SHP77 (cell line): ENCODE measurements at places on chromosomes 3 and 15.

DNA sequence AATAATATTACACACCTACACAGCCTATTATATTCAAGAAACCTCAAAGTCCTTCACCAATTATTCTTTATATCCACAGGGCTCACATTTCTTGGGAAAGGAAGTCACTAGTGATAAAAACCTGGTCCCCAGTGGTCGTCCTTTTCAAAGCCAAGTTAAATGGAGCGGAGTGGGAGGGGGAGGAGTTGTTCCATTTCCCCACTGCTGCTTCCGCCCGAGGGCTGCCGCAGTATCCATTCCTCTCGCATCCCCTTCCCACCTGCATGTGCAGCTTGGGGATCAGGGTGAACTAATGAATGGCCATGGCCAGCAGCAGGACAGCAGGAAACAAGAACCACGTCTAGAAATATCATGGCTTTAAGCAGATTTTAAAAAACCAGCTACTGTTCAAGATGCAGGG lies 76.4 kb upstream of the SEMA6D start:
- DNase-seq: no peak

- DNase-seq: peak; percentile 4
Measured at GRCh38 chr3:131174752-131175151, 148.1 kb downstream of the NEK11 start.

DNA sequence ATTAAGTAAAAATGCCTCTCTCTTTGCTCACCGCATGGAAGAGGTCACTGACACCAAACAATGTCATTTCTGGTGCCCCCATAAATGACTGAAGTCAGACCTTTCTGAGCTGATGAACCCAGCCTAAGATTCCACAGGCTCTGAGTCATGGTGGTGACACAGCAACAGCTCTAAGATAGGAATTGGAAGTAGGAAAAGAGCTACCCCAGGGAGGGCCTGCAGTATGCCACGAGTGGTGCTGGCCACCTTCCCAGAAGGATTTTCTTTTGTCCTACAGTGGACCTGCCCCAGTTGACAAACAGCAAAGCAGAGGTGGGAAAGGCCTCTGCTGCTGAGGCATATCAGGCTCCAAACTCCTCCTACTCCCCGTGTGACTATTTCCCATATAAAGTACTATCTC lies 208.1 kb downstream of the MINAR1 start:
- DNase-seq: no peak

GRCh38 chr3:86801921-86802320 lies 189.0 kb downstream of the VGLL3 start:
- no peak for DNase-seq

DNA sequence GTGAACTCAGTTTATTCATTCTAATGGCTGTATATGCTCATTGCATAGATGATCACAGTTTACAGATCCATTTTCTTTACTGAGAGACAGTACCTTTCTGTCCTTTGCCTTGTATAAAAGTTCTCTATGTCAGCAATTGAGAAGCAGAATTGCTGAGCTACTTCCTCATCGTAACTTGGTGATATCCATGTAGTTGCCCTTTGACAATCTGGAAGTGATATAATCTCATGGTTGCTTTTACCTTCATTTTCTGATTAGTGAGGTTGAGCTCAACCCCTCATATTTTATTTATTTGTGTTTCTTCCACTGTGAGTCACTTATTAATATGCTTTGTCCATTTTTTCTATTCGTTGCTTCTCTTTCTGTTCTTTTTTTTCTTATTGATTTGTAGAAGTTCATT lies 696.5 kb downstream of the AGBL1 start:
- DNase-seq: no peak

- no peak for DNase-seq
Measured at GRCh38 chr15:55816017-55816416, 73.1 kb upstream of the PRTG start.

GRCh38 chr15:77033417-77033728 lies 37.5 kb downstream of the TSPAN3 start:
- no peak for DNase-seq

DNA sequence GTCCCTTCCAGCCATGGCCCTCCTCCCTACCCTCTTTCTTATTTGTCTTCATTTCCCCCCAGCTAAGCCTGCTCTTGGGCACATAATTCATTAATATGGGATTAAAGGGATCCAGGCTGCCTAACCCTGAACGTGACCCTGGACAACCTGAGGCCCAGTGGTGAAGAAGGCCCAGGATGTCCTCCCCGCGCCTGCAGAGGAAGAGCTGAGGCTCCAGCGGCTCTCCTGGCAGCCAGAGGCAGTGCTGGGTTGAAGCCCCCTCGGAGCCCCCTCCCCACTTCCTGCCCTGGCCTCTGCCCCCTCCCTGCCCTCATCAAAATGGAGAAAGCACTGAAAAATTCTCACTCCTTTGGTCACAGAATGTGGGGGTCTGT lies 96.5 kb upstream of the ATP2B2 start:
- no peak for DNase-seq

DNA sequence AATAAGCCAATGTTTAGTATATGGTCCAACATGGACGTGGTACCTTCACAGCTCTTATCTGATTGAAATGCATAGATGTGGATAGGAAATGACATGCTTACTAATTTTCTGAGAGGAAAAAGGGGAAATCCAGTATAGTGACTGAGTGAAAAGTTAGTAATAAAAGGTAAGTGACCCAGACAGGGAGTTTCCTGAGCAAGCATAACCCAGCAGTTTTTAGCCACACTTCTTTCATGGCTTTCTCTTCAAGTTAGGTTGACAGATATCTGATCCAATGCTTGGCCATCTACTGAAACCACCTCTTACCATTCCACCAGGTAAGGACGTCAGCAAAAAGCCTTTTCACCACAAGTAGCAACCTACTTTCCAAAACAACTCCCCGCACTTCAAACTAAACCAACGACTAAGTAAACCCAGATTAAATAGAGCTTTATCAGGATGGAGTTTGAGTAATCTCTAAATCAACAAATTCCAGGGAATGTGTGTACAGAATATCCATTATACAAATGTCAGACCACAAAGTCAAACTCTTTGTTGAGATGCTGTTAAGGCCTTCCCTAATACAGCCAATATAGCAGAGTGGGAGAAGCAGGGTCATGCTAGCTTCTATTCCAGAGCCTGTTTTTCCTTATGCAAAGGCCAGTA lies 329.7 kb downstream of the RORA start:
- DNase-seq: no peak

DNA sequence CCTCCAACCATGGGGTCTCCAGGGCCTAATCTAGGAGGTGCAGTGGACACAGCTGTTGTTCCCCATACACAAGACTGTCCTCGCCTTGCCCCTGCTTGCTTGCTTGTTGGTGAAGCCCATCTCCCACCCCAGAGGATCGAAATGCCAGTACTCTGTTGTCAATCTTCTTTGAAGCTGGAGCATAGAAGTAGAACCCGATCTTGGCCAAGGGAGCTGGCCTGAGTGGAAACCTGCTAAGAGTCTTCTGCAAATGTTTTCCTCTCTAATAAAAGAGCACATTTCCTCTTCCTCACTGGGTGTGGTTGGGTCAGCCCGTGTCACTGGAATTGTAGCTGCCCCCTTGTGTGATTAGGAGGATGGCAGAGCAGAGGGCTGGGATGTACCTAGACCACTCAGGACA lies 85.4 kb downstream of the HES1 start:
- DNase-seq: no peak

GRCh38 chr3:170889630-170890029 lies 18.8 kb downstream of the EIF5A2 start:
- no peak for DNase-seq

DNA sequence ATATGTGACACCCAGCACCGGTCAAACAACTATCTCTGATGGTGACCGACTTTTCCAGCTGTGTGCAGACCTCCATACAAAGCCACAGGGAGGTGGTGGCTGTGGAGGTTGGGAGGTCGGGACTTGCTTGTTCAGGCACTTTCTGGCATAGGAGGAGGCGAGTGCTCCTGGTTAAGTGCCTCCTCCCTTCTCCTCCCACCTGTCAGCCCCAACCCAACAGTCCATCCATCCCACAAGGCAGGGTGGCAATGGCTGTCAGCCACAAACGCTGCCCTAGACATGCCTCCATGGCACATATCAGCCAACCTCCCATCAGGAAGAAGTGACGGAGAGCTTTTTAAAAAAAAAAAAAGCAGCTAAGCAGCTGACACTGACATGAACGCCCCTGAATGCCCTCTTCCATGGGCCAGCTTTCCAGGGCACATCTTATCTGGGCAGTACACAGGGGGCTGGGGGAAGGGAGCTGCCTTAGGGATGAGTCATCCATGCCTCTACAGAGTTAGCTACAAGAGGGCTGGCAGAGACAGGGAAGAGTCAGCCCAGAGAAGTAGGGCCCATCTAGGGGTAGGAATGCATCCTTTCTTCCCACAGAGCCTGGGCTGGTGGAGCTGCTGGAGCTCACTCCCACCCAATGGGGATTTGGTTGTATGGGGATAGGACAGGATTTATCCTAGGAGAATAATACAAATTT lies 41.2 kb downstream of the CCDC12 start:
- DNase-seq: peak; percentile 19

- DNase-seq: no peak
Measured at GRCh38 chr15:72233769-72234168, 2.8 kb upstream of the PKM start.

DNA sequence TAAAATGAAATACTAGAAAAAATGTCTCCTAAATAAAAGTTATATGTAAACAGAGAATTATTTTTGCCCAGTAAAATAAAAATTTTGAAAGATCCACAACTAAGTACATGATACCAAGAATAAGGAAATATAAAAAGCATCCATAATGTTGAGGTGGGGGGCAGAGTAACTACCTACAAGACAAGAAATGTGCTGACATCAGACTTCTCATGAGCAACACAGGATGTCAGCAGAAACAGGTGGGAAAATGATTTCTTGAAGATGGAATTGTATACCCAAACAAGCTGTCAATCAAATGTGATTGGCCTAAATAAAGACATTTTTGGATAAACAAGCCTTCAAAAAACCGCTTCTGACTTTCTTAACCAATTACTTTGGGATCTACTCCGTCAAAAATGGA lies 143.9 kb upstream of the LIPC start:
- DNase-seq: no peak

DNA sequence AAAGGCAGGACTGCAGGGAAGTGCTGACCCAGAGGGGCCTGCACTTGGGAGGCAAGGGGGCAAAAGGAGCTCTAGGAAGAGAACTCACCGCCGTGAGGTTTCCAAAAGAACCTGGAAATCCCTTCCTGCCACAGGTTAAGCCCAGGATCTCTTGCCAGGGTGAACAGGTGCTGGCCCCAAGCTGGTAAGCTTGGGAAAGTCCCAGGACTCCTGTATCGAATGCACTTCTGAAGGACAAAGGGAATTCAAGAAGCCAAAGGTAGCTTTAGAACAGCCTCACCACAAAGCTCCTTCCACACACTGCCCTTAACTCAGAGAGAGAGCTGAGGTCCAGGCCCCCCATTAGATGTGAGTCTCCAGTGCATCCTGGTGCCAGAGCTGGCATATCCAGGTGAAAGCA lies 11.9 kb upstream of the SKIC8 start:
- DNase-seq: no peak

- peak; percentile 71 for DNase-seq
Measured at GRCh38 chr15:77607894-77608261, 24.8 kb downstream of the LINGO1 start.

GRCh38 chr15:64210371-64210770 lies 47.5 kb upstream of the PPIB start:
- DNase-seq: no peak

- DNase-seq: no peak
Measured at GRCh38 chr15:52567871-52568600, 794 bp downstream of the ARPP19 start.
